ENCODE measurements at places on chromosomes 2 and 18. TPM values are rescaled to one million over a fixed set of nuclear protein-coding genes. Genes with fewer than 3 reads are reported as not detected.
A peak's percentile ranks its signal among the peaks of the same experiment; 100 is the strongest.

Gene TNS1
- polyA plus RNA-seq: 41.1 TPM

Gene PLEK
- not detected for polyA plus RNA-seq

Gene MRPL33
- polyA plus RNA-seq: 101 TPM

Gene TSPYL6
- not detected for polyA plus RNA-seq

- peaks cover 5% of the 10 kb centered on the region for H3K4me1 ChIP-seq
- no peak overlapping the region for H3K4me3 ChIP-seq
- no peaks in the 10 kb centered on the region for H3K36me3 ChIP-seq
- no peak overlapping the region for H3K27ac ChIP-seq
- no peak for DNase-seq
These were observed 249.4 kb upstream of the SLC14A2 start for GRCh38 chr18:45365835-45366234.

DNA sequence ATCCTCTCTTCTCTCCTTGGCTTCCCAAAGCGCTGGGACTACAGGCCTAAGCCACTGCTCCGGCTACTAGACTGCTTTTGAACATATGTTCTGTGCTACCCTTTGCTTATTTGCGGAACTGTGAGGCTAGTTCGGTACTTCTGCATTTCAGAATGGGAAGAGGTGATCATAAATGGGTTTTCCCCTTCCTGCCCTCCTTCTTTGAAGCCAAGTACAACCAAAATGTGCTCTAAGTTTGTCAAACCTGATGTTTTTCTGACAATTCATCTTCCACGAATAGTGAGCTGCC is 1.7 kb upstream of the ESCO1 start:
- 0 out of 2 replicates have a peak, but pooled peaks cover 3% of the 10 kb centered on the region for H3K4me1 ChIP-seq
- H3K27ac ChIP-seq: no peak overlapping the region
- DNase-seq: no peak
- H3K4me3 ChIP-seq: no peak overlapping the region

DNA sequence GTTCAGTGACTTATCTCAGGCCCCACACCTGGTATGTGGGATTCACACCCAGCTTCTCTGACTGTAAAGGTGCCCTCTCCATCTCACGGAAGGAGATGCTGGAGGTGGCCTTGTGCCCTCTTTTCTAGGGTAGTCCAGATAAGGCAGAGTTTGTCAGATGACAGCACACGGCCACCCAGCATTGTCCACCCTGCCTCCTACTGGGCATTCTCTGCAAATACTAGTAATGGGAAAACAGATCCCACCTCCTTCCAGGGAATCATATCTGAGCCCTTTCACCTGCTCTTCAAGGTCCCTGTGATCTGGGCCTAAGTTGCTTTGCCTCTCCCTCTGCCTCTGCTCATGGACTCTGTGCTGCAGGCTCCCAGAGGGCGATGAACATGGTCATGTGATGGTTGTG is 214.7 kb downstream of the CLIP4 start:
- DNase-seq: no peak
- peaks cover 5% of the 10 kb centered on the region for H3K27me3 ChIP-seq
- H3K27ac ChIP-seq: no peak overlapping the region

DNA sequence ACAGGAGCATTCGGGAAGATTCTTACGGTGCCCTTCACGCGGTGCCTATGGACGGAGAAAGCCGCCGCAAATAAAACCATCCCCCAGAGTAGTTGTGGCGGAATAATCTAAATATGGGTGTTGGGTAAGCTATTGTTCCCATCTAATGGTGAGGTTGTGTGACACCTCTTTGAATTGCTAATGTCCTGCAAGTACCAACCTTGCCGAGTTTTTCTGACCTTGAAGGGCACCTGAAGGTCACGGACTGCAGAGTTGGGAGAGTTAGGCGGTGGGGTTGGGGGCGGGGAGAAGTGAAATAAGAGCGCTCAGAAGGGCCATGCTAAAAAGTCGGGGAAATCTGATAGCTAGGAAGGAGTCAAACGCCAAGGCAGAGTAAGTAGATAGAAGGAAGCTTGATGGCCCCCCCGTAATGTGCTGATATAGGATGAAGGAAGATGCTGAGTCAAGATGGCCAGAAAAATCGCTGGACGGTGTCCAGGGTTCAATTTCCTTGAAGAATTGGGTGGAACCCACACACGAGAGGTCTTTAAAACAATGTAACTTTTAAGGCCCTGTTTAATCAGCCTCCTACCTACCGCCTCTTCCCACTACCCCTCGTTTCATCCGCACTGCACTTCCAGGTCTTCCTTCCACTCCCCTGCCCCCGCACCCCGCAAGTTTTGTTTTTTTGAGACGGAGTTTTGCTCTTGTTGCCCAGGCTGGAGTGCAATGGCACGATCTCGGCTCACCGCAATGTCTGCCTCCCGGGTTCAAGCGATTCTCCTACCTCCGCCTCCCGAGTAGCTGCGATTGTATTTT is 600 bp downstream of the KATNAL2 start:
- H3K4me3 ChIP-seq: peak overlapping the region; percentile 85
- peaks cover 2% of the 10 kb centered on the region for H3K4me1 ChIP-seq
- DNase-seq: peak; percentile 37
- H3K27me3 ChIP-seq: no peaks in the 10 kb centered on the region

- no peak overlapping the region for H3K4me3 ChIP-seq
- peaks cover 2% of the 10 kb centered on the region for H3K4me1 ChIP-seq
- peak overlapping the region; percentile 77 for H3K27ac ChIP-seq
- peak; percentile 75 for DNase-seq
- no peaks in the 10 kb centered on the region for H3K27me3 ChIP-seq
These were observed 43.6 kb downstream of the POLE4 start for GRCh38 chr2:75002007-75002406.

GRCh38 chr18:44061438-44061837 is 619.2 kb upstream of the SETBP1 start:
- H3K4me3 ChIP-seq: no peak overlapping the region
- H3K27ac ChIP-seq: no peak overlapping the region
- no peak for DNase-seq
- H3K27me3 ChIP-seq: no peaks in the 10 kb centered on the region
- H3K36me3 ChIP-seq: no peaks in the 10 kb centered on the region

DNA sequence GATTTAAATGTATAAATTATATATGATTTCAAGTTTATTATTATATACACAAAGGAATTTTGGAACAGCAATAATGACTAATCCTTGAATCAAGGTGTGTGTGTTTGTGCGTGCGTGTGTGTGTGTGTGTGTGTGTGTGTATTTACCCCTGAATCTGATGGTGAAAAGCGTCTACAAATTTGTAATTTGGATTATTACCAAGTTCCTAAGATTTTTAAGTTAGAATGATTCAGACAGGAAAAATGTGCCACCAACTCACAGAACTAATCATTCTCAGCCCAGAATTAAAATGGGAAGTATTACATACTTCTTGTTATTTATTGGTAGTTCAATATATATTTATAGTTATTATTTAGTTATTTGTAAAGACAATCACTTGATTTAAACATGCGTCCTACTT is 12.3 kb downstream of the CALCRL start:
- no peak overlapping the region for H3K27ac ChIP-seq
- H3K27me3 ChIP-seq: no peaks in the 10 kb centered on the region
- no peak overlapping the region for H3K4me3 ChIP-seq
- H3K36me3 ChIP-seq: no peaks in the 10 kb centered on the region

- H3K4me3 ChIP-seq: no peak overlapping the region
- H3K27ac ChIP-seq: no peak overlapping the region
- no peaks in the 10 kb centered on the region for H3K4me1 ChIP-seq
These were observed 137.6 kb upstream of the BCL2L11 start for GRCh38 chr2:110983133-110983532.

All from IMR-90 (cell line).